ENCODE measurements at places on chromosomes 1 and 21.

DNA sequence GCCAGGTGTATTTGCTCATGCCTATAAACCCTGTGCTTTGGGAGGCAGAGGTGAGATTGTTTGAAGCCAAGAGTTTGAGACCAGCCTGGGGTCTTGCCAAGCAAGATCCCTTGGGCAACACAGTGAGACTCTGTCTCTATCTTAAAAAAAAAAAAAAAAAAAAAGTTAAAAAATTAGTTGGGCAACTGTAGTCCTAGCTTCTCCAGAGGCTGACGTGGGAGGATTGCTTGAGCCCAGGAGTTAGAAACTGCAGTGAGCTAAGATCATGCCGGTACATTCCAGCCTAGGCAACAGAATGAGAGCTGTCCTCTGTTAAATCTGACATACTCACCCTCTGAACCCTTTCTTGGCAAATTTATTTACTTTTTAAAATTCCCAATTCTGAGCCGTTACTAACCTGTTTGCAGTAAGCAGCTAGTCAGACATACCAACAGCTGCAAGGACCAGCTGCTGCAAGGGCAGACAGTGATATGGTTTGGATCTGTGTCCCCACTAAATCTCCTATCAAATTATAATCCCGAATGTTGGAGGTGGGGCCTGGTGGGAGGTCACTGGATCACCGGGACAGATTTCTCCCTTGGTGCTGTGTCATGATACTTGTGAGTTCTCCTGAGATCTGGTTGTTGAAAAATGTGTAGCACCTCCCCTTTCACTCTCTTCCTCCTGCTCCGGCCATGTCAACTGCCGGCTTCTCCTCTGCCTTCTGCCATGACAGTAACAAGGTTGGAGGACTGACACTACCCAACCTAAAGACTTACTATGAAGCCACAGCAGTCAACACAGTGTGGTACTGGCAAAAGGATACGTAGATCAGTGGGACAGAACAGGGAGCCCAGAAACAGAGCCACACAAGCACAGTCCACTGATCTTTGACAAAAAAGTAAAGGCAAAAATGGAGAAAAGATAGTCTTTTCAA is 10.6 kb downstream of the PARP1 start:
- no peak for DNase-seq

DNA sequence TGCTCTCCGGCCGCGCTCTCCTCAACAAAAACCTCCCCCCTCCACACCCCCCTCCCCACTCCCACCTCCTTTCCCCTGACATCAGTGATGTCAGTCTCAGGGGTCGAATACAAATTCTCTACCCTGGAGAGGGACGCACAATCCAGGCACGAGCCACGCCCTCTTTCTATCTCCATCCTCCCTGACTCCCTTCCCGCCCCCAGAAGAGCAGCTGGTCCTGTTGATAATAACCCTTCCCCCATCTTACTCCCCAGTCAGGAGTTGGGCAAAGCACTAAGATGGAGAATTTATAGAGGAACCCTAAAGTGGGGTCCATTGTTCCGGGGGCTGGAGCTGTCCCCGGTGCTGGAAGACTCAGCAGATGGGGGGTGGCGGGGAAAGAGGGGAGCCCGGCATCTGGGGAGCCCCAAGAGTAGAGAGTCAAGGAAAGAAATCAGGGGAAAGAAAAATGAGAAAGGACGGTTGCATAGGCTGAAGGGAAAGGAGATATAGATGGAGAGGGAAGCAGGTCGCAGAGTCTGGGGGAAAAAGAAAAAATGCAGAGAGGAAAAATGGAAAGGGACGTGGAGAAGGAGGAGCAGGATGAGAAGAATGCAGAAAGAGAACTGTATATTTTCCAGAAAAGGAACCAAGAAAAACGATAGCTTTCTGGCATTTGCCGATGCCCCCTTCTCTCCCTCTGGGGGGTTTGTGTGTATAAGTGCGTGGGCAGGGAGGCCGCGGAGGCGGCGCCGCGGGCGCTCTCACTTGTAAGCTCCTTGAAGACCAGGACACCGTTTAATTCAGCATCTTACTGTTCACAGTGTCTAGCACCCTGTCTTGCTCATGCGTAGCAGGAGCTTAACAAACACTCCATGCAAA is at the start of gene CELF3:
Gene CELF3, minus strand, starts transcription at position 33 of the 861 bp plus-strand sequence. CDS start 783 bp downstream, outside the sequence.
- no peak for DNase-seq

DNA sequence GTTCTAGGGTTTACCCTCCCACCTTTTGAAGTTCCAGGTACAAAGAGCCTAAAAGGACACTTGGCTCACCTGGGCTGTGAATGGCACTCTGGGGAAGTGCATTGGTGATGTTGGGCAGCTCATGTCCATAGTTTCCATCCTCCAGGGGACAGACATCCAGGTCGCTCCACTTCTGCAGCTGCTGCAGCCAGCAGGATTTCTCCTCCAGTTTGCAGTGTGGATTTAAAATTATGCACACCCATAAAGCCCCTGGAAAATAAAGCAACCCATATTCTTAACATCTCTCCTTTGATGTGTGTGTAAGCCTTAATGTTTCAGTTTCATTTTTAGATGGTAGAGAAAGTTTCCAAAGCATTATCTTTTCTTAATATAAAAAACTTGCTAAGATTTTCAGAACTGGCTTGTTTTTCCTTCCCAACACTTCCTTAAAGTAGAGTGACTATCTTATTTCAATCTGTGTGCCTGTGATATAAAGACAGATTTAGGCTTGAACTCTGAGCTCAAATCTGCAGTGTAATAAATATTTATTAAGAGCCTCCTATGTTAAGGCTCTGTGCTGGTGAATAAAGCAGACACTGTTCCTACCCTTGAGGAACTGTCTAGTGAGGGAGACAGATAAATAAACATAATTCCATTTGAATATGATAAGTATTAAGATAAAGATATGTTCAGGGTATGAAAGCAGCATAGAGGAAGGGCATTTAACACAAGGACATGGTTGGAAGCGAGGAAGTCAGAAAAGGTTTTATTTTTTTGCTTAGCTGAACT is 39.1 kb downstream of the UROD start:
- DNase-seq, result no peak

GRCh38 chr1:206470692-206471414 is 577 bp downstream of the IKBKE start:
- peak; percentile 42 for DNase-seq

DNA sequence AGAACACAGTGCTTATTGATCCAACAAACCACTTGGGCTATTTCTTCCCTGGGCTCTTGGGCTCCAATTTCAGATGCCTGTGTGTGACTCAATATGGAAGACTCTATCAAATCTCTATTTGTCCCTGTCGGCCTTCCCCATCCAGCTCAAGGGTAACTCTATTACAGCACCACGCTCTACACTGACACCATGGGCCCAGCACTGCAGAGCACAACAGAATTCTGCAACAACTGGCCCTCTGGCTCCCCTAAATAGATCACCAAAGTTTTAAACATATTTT is 51.7 kb downstream of the CAPZB start:
- DNase-seq, result no peak

DNA sequence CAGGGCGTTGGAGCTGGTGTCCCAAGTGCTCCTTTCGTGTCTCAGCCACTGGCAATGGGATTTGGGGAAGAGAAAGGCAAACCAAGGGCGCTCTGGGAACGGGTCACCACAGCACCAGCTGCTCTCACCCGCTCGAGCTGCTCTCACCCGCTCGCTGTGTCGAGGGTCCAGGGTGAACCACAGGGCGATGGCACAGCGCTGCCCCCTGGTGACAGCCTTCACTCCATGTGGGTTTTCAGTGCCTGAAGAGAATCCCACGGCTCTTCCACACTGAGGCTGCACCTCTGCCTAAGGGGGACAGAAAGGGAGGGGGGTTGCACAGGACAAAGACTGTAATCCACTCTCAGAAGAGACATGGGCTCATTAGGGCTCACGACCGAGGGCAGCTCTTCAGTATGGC is 7.1 kb upstream of the CLDN19 start:
- DNase-seq, result no peak

DNA sequence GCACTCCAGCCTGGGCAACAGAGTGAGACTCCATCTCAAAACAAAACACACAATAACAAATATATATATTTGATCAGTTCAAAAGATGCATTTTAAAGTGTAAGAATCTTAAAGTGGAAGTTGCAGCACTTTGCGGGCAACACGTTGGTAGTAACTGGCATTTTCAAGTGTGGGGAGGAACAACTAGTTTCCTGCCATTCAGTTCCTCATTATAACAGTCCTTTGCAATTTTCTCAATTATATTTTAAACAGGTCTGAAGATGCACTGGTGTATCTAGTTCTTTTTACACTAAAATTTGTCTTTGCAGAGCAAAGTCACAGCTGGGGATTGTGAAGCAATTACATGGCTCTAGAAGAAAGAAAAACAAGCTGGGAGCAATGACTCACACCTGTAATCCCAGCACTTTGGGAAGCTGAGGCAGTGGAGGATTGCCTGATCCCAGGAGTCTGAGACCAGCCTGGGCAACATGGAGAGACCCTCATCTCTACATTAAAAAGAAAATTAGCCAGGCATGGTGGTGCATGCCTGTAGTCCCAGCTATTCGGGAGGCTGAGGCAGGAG is 25.3 kb downstream of the RRAGC start:
- DNase-seq, result no peak

- DNase-seq, result no peak
Observed at GRCh38 chr1:87246436-87246835, 82.2 kb upstream of the LMO4 start.

- no peak for DNase-seq
Observed at GRCh38 chr1:41312991-41313645, 48.1 kb upstream of the FOXO6 start.

DNA sequence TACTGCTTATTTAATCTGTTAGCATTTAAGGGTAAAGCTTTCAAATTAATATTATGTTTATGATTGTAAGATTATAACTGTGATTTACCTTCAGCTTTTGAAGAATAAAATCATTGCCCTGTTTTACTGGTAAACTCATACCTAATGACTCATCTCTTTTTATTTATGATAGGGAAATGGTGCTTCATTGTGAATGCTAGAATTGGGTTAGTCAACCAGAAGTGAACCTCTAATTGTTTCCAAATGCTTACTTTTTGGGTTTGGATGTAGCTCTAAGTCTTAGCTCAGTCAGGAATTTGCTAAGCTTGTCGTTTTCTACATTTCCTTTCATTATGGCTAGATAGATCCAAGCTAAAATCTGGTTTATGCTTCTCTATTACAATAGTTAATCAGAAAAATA is 59.4 kb downstream of the SLC30A7 start:
- peak; percentile 81 for DNase-seq

DNA sequence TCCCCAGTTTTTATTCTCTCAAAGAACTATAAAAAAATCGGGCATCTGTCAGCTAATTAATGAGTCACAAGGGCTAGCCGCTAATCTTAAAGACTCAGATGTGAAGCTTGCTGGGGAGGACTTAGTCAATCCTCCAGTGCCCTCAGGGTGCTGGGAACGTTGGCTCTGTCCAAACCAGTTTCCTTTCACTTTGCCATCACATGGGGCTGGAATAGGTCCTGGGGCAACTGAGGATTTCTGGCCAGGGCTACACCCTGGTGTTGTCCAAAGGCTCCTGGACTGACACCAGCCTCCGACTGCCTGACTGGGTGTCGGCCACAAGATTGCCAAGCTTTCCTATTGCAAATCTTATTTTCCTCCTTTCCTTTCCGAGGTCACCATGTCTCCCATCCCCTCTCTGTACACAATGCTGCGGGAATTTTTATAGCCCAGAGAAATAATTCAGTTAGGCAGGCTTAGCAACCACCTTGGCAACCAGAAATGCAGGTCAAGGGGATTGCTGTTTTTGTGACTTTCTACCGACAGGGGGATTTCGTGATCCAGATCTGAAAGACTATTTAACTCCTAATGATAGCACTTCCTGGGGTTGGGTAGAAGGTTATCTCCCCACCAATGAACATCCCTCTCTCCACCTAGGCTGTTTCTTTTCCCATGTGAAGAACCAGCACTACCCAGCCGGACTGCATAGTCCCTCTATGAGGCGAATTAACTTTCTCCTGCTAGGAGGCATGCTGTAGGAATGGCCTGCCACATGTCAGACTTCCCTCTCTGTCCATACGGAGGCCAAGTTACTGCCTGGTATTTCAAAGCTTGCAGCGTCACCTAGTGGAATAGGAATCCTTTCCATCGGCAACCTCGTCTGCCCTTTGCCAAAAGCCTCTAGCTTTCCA is 29.9 kb upstream of the CTBS start:
- peak; percentile 86 for DNase-seq

DNA sequence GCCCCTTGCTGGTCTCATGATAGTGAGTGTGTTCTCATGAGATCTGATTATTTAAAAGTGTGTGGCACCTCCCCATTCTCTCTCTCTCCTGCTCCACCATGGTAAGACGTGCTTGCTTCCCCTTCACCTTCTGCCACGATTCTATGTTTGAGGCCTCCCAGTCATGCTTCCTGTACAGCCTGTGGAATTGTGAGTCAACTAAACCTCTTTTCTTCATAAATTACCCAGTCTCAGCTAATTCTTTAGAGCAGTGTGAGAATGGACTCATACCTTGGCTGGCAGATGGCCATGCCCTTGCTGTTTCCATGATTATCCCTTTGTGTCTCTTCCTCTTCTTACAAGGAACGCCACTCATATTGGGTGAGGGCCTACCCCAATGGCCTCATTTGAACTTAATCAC is 40.3 kb downstream of the PSMG1 start:
- DNase-seq, result no peak

DNA sequence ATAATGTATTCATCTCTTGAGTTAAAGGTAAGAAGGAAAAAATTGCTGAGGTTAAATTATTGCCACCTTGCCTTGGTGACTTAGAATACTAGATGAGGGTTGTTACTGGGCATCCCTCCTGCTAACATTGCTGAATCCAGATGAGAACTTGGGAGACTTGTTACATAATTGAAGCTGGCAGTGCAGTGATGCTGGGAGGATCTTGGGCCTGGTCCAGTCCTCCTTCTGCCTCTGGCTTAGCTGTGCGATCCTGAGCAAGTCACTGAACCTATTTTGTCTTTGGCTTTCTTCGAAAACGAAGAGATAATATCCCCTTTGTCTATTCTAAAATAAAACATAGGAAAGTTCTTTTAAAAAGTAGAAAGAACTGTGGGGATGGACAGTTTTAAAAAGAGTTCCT is 244.9 kb upstream of the NRIP1 start:
- DNase-seq, result peak; percentile 12

GRCh38 chr1:27356619-27357280 is 10.0 kb downstream of the MAP3K6 start:
- no peak for DNase-seq

DNA sequence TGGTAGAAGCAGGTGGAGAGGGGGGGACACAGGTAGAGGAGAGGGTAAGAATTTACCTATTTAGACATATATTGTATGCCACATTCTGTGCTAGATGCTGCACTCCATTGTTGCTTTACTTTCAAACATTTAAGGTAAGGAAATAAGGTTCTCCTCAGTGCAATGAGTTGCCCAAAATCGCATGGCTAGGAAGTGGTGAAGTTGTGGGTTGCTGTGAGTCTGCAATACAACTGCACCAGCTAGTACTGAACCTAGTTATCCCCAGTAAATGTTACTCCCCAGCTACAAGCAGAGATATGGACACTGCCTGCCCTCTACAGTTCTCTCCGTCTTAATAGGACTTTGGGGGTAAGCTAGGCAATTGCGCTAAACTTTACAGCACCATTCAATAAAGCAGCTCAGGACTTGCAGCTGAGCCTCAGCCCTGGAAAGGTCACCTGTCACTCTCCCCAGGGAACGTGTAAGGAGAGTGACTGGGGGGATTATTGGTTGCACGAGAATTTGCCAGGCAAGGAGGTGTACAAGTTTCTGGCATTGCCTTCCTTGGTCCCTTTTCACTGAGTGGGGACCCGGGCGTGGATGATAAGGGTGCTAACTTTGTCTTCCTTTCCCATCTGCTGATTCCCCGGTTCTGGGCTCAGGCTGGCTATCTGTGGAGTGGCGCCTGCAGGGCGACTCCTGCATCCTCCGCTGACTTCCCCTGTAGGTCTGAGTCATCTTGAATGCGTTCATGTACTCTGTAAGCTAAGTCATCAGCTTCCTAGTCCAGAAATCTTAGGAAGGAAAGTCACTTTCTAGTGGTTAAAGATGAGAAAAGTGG is 71.3 kb upstream of the CNTN2 start:
- DNase-seq, result peak; percentile 48
